ENCODE measurements at places on chromosomes 11 and 22.

DNA sequence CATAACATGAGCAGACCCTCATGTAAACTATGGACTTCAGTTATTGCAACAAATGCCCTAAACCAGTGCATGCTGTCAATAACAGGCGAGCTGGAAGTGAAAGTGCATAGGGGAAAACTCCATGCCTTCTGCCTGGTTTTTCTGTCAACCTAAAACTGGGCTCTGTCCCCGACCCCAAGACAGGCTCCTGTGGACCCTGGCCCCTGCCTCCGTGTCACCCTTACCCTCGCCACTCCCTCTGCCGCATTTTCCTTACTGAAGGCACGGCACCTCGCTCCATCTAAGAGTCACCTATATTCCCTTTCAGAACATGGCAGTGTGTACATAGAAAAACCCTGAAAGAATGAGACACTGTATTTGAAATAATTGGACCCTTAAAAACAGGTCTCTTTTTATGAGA, 151.3 kb downstream of the SHANK2 start:
- no peak for DNase-seq

- peak; percentile 66 for DNase-seq
Observed at GRCh38 chr11:114132944-114133394, 73.5 kb downstream of the ZBTB16 start.

DNA sequence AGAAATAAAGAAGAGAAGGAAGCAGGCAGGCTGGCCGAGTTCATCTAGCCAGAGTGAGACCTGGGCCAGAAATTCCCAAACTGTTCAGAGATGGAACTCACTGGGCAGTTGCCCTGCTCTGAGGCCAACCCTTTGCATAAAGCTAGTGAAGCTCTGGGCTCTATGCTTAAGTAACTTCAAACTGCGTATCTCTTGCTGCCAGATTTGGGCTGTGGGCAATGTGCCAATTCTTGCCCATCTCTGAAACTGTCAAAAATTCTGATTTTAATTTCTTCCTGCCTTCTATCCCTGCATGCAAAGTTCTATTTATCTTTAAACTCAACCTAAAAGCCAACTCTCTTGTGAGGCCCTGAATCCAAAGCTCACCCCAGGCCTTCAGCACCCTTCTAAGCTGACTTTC, 36.2 kb upstream of the HEPHL1 start:
- DNase-seq, result no peak

DNA sequence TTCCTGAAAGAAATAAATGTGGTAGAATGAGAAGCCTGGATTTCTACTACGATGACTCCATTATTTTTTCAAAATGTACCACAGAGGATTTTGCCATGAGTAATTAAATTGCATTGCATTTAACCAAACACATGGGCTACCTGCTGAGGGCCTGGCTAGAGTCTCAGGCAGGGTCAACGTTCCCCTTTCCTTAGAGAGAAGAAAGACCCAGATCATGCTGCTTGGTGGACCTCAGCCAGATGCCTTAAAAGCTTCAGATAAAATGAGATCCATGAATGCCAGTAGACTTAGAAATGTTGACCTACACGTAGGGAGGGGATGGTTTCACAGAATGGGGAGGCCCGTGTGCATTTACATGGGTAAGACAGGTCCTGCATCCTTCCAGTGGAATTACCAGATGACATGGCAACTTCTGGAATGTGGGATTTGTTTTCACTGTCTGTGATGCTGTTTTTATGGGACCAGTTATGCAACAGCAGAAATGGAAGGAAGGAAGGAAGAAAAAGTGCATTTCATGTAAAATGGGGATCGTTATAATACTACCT, 1069.4 kb downstream of the NTM start:
- no peak for DNase-seq
